Stimulated activated CD4-positive, alpha-beta T cell treated with anti-CD3 and anti-CD28 coated beads, Interleukin-4, amount 100 ng/mL, for 48 hours (primary cell): ENCODE measurements at places on chromosomes 4 and X.

DNA sequence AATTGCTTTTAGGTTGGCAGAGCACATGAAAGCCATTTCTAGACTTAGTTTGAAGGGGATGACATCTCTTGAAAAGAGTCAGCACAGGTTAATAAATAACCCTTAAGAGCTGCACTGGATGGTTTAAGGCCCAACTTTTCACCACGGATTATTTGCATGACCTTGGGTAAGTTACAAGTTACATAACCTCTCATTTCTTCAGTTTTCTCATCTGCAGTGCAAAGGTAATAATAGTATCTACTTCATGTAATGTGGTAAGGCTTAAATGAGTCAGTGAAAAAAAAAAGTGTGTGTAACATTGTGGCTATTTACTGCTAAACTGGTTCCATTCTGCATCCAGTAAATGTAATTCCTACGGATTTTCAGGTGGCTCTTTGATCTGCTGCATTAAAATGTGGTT, 715.8 kb downstream of the CCSER1 start:
- no peak for DNase-seq

GRCh38 chrX:22060415-22061280, 28.5 kb downstream of the PHEX start:
- no peak for DNase-seq

DNA sequence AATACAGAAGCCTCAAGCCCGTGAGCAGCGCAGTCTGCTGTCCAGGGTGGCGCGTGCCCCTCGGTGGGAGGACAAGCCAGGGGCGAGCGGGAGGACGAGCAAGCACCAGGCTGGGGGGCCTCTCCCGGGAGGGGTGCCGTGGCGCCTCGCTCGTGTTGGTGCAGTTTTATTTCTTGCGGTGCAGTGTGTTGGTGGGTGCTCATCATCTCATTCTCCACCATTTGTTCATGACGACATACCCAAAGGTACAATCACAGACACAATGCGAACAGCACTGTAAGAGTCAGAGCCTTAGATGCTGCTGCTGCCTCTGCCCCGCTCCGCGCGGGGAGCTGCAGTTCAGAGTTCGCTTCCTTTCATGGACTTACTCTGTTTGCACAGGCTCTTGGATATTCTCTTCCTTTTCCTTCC, 30.3 kb downstream of the RGS12 start:
- DNase-seq = no peak

DNA sequence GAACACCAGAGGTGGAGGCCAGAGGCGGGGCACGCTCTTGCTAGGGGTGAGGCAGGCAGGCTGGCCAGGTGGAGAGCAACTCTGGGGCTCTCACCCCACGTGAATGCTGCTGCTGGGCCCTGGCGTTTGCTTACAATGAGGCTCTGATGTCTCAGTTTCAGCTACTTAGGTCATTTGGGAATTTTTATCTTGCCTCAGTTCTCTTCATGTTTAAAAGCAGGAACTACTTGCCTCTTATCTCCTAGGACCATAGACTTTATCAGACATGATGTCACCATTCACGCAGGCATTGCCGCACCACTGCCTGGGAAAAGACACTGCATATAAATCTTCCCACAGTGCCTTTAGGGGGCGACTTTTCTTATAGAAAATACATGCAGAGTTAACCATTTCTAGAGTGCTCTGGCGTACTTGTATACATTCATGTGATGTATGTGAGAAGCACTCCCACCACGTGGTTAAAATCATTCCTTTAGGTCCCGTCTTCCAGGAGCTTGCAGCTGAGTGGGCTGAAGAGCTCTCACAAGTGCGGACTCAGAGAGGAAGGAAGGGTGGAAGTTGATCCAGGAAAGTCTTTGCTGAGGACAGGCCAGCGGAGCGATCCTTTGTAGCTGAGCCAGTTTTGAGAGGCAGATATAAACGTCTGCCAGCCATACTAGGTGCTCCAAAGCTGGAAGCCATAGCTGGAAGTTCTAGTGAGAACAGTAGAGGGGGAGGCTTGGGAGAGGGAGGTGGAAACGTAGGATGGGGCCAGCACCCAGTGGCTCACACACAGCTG, 84.3 kb upstream of the CLDN34 start:
- no peak for DNase-seq

GRCh38 chr4:122827879-122828601, 1.4 kb downstream of the FGF2 start:
- DNase-seq = peak; percentile 19

DNA sequence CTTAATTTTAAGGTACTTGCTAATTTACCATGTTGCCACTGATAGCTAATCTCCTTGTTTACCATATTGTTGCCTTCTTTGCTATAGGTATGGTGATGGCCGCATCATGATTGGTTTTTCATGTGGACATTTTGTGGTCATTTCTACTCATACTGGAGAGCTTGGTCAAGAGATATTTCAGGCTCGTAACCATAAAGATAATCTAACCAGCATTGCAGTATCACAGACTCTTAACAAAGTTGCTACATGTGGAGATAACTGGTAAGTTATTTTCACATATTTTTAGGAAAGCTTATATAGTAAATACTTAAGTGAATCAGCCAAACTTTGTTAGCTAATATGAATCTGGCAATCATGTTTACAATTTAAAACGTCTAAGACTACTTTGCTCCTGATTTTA, 23.1 kb downstream of the WDR19 start:
- DNase-seq = no peak

- no peak for DNase-seq
Measured at GRCh38 chrX:152070144-152070543, 68.2 kb downstream of the MAGEA10 start.

GRCh38 chr4:122692641-122693520, 39.6 kb upstream of the BBS12 start:
- DNase-seq = no peak

DNA sequence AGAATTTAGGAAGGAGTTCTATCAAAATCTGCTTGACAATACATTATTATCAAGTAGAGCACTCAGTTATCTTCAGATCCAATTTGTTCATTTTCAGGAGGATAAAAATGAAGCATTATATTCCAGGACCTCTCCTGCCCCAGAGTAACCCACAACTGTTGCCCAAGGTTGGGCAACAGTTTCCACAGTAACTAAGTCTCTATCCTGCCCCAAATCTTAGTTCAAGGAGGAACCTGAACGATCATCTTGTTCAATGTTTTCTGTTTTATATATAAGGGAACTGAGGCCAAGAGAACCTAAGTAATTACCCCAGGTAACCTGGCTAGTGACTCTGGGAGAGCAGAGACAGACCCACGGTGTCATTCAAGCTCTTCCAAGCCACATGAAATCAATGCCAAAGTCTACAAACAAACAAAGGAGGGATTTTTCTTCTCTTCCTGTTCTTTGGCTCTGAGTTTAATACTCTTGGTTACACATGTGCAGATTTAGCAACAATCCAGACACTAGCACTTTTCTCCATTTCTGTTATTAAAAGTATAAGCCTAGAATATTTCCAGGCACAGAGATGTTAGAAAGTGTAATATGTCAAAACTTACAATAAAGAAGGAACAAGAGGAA, 105.6 kb downstream of the C4orf51 start:
- DNase-seq = no peak

- no peak for DNase-seq
Measured at GRCh38 chr4:36039026-36039425, 205.3 kb downstream of the ARAP2 start.

DNA sequence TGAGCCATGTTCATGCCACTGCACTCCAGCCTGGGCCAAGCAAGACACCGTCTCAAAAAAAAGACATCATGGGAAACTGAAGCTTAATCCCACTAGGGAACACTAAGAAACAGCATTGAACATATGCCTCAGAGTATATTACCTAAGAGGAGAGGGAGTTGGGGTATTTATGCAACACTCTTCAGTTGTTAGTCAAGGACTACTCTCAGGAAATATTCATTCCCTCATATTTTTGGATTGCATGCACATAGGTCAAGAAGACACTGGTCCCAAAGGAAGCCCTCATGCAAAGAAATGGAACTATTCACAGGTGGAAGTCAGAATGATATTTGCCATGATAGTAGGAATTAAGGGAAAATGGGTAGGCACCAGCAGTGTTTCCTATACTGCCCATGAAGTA, 22.8 kb upstream of the PAPSS1 start:
- DNase-seq = no peak

DNA sequence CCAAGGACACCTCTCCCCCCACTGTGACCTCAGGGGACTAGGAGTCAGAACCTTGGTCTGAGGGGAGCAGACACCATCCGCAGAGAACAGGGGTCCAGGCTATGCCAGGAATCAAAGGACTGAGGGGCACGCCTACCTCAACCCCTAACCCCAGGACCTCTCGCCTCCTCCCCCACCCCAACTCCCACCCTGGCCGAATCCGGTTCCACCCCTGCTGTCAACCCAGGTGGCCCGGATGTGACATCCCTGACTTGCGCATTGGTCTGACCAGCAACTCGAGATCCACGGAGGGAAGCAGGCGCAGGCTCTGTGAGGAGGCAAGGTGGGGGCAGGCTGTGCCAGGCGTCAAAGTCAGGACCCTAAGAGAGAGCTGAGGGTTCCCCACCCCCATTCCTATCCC, 468 bp upstream of the MAGEA4 start:
- DNase-seq = no peak

DNA sequence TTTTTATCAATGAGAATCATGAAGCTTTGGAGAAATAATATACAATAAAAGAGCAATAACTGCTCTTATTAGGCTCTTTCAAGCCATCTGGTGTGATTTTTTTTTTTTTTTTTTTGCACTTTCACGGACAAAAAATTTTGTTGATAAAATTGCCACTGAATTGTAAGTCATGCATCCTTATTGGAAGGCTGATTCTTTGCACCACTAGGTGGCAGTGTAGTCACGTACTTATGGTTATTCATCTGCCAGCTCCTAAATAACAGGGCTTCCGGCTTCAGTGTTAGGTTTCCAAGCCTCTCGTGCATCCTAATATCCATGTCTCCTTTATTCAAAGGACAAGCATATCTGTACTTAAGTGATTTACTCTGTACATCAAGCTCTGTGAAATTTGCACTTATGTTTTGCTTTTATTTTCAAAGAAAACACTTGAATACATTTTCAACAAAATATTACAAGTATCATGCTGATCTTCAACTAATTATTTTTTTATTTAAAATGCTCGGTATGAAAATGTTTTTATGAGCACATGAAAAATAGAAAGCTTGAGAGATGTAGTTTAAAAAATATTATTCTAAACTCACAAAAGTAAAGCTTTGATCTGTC, 1578.3 kb upstream of the TENM3 start:
- DNase-seq = peak; percentile 41

- no peak for DNase-seq
Measured at GRCh38 chr4:150381609-150382008, 200.3 kb upstream of the MAB21L2 start.

DNA sequence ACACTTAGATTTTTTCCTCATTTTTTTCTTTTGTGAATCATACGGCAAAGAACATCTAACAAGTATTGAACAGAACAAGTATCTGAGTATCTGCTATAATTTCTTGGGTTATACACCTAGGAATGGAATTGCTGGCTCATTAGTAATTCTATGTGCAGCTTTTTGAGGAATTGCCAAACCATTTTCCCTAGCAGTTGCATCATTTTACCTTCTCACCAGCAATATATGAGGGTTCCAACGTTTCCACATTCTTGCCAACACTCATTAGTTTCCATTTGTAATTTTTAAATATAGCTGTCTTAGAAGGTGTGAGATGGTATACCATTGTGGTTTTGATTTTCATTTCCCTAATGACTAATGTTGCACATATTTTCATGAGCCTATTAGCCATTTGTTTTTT, 41.1 kb upstream of the DCAF8L1 start:
- no peak for DNase-seq
